ENCODE measurements at places on chromosomes 6 and 20.

DNA sequence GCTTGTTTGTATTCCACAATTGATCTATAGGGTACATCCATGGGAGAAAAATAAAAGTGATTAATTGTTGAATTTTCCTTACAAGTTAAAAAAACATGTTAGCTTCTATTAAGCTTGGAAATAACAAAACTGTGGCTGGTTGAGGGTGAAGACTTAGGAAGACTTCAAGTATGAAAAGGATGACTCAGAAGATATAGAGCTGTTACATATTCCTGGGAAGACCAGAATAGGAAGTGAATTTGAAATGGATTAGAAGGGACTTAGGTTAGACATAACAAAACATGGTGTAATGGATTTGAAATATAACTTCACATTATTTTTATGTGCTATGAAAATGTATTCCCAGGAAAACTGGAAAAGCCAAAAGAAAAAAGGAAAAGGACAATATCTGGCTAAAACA lies 732.2 kb downstream of the HDGFL1 start:
- peak; percentile 13 for DNase-seq

DNA sequence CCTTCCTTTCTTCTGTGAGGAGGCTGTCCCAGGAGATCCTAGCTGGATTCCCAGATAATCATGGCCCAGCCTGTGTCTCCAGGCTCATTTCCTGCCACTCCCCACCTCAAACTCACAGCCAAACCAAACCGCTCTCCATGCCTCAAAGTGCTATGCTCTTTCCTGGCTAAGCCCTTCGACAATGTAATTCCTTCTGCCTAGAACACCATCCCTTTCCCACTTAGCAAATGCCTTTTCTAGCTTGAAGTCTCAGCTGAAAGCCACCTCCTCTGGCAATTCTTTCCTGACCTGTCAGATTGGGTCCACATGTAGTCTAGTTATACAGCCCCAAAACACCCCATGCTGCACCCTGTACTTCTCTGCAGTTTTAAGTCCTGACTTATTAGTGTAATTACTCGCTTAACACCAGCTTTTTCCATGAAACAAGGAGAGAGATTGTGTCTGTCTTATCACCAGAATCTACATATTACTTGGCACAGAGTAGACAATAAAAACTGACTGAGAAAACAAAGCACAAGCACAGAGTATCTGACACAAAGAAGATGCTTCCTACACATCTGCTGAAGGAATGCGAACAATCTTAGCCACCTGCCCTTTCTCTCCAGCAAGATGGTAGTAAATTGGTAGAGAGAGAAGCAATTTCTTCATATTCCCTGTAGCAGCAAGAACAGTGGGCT lies 5.4 kb downstream of the TRIM26 start:
- DNase-seq, result no peak

- DNase-seq, result no peak
Measured at GRCh38 chr6:156316583-156317125, 460.5 kb upstream of the ARID1B start.

GRCh38 chr20:37316116-37316774 lies 26.8 kb downstream of the MANBAL start:
- DNase-seq, result no peak

DNA sequence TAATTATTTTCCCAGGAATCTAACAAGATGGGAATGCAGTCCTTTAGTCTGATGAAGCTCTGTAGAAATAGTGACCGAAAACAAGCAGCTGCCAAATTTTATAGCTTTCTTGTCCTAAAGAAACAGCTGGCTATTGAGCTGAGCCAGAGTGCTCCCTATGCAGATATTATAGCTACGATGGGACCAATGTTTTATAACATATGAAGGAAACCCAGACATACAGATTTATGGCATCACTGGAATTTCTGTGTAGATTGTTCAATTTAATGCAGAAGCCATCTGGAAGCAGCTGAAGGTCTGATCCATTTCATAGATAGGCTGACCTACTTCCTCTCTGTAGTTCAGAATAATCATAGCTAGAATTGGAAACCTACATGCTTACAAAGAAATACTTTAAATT lies 11.8 kb upstream of the SNPH start:
- DNase-seq, result no peak

GRCh38 chr6:125804264-125804663 lies 13.5 kb downstream of the NCOA7 start:
- DNase-seq, result no peak

DNA sequence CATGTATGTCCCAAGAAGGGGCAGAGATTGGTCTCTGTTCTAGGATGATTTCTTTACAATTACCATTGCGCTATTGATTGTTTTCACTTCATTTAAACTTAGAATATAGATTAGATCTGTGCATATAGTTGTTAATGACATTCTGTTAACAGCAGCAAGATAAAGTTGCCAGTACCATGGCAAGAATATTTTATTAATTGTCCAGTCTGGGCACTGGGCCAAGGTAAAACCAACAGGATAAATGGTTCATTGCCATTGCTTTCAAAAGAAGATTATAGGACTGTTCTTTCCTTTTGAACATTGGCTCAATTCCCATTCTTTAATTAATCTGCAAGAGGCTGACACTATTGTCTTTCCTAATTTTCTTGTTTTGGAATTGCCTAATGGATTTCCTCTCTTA lies 592.4 kb downstream of the RFPL4B start:
- no peak for DNase-seq

DNA sequence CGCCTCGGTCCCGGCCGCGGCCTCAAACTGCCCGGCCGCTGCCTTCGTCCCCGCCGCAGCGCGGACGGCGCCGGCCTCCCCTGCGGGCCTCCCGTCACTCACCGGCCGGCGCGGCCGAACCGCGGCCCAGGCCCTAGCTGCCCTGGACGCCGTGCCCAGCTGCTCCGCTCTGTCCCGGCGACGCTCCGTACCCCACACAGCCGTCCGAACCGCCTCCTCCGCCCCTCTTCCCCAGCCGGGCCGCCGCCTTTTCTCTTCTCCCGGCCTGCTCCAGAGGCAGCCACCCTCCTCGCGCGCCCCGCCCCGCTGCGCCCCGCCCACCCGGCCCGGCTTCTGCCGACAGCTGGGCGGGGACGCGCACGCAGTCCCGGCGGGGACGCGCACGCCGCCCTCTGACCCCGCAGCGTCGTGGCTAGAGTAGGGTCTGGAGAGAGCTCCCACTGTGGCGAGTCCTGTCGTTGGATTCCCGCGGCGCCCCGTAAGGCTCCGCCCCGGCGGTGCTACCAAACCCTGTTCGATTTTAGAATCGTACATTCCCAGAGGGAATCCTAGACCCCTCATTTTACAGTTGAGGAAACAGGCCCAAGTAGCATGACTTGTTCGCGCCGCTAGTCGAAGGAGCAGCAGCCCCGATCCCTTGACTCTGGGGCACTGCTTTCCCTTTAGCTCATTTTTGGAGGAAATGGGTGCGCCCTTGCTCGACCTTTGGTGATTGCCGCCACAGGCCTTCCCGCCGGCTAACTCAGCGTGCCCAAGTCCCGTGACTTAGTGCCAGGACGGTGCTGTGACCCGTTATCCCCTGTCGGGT lies at the start of gene FBXO30:
FBXO30 (minus strand) TSS at position 295 of the 808 bp plus-strand sequence. CDS start 8,390 bp downstream, outside the sequence.
- no peak for DNase-seq

DNA sequence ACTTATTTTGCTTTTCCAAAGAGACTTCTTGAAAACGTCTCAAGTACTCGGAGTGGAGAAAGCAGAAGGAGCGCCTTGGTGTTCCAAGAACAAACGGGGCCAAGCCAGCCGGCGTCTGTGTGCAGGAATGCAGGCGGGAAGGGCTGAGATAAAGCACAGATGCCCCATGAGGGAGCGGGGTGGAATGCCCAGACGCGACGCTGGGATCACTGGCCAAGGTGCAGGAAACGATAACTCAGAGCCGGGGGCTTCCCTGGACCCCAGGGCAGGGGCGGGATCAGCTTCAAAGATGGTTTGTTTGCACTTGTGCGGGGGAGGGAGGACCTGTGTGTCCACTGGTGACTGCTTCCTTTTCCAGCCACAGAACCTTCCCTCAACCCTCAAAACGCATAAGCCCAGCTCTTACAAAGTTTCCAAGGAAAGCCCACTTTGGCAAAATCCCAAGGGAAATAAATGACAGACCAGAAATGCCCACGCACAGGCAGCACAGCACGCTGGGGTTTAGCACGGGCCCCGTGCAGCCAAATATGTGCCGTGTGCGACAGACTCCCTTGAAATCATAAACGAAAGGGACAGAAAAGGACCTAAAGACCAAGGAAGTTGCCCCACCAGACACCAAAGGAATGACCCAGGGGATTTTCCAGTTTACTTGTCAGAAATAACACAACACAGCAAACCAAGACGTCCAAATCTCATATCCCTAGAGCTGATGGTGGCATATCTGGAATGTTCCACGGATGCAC lies 113.9 kb downstream of the NFATC2 start:
- no peak for DNase-seq

- DNase-seq, result no peak
Measured at GRCh38 chr20:4697189-4697830, 24.4 kb upstream of the PRND start.

GRCh38 chr20:57448764-57449354 lies 57.7 kb downstream of the RBM38 start:
- DNase-seq, result no peak

GRCh38 chr20:48709744-48710143 lies 118.1 kb downstream of the PREX1 start:
- no peak for DNase-seq

GRCh38 chr6:24933868-24934401 lies 1.8 kb downstream of the RIPOR2 start:
- DNase-seq, result no peak

DNA sequence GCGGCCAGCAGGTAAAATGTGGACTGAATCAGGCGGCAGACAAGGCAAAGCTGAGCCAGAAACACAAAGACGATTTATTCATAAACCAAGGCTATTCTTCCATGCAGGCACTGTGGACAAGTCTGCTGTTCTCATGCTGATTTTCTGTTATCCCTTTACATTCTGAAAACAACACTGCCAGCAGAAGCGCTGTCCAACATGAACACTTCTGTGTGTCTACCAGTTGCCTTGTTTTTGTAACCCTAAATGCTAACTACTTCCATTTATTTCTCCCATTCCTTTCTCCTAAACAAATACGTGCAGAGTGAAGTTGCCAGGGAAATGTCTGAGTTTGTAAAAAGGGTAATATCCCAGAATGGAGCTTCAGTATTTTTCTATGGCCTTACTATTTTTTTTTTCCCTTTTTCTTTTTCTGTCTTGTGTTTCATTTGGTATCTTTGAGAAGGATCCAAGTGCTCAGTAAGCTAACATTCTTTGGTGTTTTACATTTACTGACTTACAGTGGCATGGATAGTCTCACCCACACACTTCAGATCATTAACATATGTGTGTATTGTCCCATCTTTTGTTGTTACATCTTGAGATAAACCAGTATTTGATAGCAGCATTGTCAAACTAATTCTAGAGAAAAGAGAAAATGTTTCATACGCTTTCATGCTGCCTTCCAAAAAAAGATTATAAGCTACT lies 1308.9 kb upstream of the MAP3K7 start:
- DNase-seq, result no peak

DNA sequence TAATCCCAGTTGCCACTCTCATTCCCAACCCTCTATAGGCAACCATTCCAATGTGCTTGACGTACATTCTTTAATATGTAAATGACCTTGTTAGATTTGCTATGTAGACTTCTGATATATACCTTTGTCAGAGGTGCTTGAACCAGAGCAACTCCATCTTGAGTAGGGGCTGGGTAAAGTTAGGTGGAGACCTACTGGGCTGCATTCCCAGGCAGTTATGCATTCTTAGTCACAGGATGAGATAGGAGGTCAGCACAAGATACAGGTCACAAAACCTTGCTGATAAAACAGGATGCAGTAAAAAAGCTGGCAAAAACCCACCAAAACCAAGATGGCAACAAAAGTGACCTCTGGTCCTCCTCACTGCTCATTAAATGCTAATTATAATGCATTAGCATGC lies 8.3 kb upstream of the HM13 start:
- no peak for DNase-seq

DNA sequence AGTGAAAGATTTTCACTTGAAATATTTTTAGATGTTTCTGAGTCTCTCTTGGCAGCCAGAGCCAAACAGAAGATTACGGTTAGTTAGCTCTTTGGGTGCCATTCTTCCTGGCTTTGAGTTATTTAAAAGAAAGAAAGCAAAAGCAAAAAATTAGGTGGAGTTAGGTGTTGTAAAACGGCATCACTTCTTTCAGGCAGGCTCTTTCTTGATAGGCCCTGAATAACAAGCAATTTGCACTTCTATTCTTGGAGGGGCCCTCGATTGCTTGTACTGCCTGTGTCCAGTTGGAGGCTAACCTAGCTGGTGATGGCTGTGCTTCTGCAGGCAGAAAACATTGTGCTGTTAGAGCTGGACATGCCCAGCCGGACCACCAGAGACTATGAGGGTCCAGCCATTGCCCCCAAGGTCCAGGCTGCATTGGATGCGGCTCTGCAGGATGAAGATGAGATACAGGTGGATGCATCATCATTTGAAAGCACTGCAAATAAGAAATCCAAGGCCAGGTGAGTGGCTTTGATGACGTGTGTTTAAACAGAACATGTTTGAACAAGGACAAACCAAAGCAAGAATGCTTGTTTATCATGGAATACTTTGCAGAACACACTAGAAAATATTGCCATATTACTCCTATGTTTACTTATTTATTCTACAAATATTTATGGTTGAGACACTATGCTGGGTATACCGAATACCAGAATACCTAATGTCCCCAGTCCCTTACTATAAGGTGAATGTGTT lies 28.1 kb upstream of the ASXL1 start:
- no peak for DNase-seq

- DNase-seq, result no peak
Measured at GRCh38 chr20:4905613-4906012, 95.7 kb downstream of the SLC23A2 start.

- peak; percentile 15 for DNase-seq
Measured at GRCh38 chr6:84926189-84927155, 162.1 kb upstream of the TBX18 start.

- DNase-seq, result no peak
Measured at GRCh38 chr6:6905961-6906518, 201.7 kb upstream of the RREB1 start.

DNA sequence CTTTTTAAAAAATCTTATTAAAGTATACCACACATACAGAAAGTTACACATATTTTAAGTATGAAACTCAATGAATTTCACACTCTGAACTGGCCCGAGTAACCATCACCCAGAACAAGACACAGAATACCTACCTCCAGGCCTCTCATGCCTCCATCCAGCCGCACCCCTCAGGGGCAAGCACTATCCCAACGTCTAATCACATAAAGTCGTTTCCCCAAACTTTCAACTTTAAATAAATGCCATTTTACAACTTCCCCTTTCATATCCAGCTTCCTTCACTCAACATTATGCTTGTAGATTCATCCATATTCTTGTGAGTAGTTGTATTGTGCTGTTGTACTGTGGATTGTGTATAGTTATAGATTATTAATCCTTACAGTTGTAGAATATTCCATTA lies 539.1 kb downstream of the CD83 start:
- no peak for DNase-seq

GRCh38 chr6:89313006-89313405 lies 2.1 kb downstream of the GABRR2 start:
- DNase-seq, result peak; percentile 73

GRCh38 chr6:20599302-20600051 lies 65.2 kb downstream of the CDKAL1 start:
- no peak for DNase-seq
